ENCODE measurements at places on chromosomes 5 and 9. TPM values are rescaled to one million over a fixed set of nuclear protein-coding genes. Genes with fewer than 3 reads are reported as not detected.

GRCh38 chr9:135109650-135110049 is 22.2 kb downstream of the OLFM1 start:
- DNase-seq, result no peak

DNA sequence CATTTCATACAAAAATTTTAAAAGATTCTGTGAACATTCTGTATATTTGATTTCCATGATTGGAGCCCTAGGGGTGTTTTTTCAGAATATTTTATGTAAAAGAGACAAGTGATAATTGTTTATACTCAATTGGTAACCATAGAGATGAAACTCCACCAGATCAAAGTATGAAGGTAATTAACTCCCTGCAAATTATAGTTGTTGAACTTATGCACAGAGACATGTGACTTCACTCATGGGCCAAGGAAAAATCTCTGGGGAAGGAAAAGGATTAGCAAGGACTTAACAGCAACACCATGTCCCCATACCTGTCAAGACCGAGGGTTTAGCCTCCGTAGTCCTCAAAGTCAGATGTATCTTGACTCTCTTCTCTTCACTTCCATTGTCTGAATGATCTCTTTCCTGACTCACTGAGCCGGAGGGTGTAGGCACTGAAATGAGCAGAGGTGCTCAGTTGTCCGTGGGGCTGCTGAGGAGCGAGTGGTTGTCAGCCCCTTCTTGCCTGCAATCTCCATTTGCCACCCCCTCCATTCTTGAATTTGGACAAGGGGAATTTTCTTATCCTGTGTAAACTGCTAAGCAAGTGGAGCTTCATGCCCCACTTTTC is 17.5 kb upstream of the CXCL14 start:
- no peak for DNase-seq

DNA sequence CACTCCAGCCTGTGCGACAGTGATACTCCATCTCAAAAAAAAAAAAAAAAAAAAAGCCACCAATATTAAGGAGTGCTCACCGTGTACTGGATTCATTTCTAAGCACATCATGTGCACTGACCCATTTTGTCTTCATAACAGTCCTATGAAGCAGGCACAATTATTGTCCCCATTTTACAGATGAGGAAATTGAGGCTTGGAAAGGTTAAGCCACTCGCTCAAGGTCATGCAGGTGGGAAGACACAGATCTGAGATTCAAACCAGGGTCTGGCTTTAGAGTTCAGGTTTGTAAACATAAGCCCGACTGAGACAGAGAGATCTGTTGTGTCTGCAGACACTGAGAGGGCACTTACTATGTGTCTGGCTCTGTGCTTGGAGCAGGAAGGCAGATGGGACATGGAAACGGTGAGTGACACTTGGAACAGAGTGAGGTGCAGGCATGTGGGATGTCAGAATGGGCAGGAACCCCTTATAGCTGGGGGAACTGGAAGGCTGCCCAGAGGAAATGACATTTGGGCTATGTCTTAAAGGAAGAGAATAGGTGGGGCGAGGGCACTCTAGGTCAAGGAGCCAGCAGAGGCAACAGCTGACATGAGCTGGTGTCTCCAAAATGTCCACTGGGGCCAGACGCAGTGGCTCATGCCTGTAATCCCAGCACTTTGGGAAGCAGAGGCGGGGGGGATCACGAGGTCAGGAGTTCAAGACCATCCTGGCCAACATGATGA is 69.9 kb downstream of the STK10 start:
- no peak for DNase-seq

DNA sequence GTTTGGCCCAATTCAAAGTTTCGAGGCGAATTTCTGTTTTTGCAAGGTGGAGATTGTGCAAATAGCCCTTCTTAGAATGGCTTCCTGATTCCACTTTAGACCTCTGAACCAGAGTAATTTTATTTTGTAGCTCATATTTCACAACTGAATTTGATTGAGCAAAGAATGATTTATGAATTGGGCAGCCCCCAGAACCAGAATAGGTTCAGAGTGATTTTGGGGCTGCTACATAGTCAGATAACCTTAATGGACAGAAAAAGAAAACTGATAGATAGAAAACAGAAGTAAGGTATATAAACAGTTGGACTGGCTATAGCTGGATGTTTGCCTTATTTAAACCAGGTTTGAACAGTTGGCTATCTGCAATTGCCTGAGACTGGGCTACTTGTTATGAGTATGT is 156.6 kb downstream of the YIPF5 start:
- DNase-seq, result no peak

GRCh38 chr5:32707418-32707997 is 3.6 kb upstream of the NPR3 start:
- DNase-seq, result no peak

Gene GABRA1
- not detected for total RNA-seq

Measured in upper lobe of right lung (tissue), 1 donor.